ENCODE measurements at places on chromosomes 11 and 22.

GRCh38 chr11:60193687-60194433, 11.0 kb upstream of the MS4A6A start:
- DNase-seq, result peak; percentile 61

DNA sequence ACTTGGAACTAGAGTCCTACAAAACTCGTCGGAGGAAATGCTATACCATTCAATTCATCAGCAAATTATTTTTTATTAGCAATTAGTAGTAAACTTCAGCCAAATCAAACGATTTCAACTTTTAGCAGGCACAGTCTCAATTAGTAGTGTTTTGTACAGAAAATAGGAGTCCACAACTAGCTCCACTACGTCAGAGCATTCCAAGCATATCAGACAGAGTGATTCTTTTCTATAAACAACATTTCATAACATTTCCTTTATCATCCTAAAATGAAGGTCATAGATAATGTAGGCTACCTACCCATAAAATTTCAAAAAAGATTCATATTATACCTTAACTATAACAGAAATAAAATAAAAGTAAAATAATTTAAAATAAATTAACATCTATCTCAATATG, 169.9 kb downstream of the KIF18A start:
- DNase-seq, result no peak

GRCh38 chr11:66495401-66495854, 15.0 kb upstream of the BBS1 start:
- DNase-seq, result no peak

DNA sequence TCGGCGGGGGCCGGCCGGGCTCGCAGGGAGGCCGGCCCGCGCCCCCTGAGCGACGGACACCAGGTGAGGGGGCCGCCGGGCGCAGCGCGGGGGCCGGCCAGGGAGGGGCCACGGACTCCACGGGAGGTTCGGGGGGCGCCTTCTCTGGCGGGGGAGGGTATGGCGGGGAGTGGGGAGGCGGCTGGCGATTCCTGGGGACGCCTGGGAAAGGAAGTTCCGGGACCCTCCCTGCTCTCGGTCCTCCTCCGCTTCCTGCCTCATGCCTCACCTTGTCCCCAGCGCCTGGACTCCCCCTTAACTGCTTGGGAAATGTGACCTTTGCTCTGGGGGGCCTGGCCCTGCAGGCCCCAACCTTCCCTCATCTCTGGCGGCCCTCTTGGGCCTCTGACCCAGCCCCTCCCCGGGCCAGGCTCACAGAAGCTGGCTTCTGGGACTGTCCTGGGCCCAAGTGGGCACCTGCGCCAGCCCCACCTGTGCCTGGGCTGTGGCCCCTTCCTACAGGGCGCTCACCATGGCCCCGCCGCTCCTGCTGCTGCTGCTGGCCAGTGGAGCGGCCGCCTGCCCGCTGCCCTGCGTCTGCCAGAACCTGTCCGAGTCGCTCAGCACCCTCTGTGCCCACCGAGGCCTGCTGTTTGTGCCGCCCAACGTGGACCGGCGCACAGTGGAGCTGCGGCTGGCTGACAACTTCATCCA, 516 bp downstream of the LRFN4 start:
- no peak for DNase-seq

DNA sequence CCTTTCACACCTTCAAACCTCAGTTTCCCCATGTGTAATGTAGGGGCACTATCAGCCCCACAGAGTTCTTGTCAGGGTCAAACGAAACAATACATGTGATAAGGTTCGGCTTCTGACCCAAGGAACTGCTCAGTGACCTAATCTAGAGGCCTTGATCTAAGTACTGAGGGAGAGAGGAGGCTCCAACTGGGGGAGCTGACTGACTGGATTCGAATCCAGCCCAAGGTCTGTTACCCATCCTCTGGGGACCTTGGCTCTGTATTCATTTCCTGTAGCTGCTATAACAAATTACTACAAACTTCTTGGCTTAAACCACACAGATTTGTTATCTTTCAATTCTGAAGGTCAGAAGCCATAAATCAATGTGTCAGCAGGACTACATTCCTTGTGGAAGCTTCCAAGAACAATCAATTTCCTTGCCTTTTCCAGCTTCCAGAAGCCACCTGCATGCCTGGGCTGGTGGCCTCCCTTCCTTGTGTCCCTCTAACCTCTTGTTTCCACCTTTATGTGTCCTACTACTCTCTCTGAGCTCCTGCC, 10.7 kb upstream of the ANAPC15 start:
- no peak for DNase-seq

DNA sequence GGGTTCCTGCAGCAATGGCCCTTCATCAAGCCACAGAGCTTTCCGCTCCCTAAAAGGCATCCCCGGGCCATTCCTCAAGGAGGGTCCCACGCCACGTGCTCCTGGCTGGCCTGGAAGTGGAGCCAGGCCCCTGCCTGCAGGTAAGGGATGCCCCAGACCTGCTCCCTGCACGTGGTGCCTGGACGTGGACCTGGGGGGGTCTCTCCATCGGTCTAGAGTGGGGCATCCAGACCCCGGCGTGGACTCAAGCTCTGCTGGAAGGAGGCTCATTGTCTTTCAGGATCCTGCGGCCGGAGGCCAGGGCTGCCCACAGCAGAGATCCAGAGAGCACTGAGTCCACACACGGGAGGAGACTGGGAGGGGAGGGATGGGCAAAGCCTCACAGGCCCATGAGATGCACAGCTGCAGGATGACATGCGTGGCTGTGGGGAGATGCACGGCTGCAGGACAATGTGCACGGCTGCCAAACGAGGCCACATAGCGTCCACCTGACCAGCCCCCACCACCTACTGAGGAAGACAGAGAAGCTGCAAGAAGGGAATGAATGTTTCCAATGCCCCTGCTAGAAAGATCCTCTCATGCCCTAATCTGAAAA, 236.7 kb downstream of the BRD1 start:
- DNase-seq, result no peak

- DNase-seq, result no peak
These were observed 49.7 kb upstream of the SHISAL1 start for GRCh38 chr22:44362249-44363012.

GRCh38 chr22:38218661-38219622, 17.1 kb downstream of the MAFF start:
- peak; percentile 50 for DNase-seq

DNA sequence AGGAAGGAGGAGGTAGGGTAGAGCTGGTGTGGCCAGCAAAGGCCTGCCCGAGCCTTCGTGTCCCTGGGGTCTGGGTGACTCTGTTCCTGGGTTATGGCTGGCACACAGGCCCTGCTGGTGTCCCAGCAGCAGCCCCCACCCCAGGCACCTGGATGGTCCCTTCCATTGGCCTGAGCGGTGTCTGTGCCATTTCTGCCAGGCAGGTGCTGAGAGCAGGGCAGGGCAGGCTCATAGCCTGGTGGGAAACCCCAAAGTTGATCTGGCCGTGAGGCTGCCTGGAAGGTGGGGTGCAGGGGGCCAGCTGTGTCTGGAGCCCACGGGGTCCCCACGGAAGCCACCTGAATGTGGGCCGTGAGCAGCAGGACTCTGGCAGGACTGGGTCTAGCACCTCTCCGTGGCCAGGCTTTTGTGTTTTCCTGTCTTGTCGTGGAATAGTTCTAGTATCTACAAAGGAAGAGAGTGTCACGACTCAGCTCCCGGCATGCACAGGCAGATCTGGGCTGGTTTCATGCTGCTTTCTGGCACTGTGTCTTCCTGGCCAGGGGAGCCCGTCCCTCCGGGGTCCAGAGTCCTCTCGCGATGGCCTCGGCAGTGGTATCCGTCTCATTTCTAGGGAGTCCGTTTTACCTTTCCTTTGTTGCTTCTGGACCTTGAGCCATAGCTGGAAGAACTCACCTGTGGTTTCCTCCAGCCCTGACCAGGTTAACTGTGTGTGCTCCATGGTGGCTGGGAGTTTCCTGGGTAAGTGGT, 83.7 kb downstream of the KCNQ1 start:
- DNase-seq, result no peak

DNA sequence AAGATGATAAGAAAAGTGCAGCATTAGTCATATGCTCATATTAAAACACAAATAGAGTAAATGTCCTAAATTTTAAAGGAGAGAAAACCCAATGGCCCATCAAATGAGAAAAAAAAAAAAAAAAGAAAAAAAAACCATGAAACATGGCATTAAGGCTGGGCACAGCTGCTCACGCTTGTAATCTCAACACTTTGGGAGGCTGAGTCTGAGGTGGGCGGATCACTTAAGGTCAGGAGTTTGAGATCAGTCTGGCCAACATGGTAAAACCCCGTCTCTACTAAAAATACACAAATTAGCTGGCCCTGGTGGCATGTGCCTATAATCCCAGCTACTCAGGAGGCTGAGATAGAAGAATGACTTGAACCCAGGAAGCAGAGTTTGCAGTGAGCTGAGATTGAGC, 515.5 kb upstream of the ANO3 start:
- DNase-seq, result no peak

DNA sequence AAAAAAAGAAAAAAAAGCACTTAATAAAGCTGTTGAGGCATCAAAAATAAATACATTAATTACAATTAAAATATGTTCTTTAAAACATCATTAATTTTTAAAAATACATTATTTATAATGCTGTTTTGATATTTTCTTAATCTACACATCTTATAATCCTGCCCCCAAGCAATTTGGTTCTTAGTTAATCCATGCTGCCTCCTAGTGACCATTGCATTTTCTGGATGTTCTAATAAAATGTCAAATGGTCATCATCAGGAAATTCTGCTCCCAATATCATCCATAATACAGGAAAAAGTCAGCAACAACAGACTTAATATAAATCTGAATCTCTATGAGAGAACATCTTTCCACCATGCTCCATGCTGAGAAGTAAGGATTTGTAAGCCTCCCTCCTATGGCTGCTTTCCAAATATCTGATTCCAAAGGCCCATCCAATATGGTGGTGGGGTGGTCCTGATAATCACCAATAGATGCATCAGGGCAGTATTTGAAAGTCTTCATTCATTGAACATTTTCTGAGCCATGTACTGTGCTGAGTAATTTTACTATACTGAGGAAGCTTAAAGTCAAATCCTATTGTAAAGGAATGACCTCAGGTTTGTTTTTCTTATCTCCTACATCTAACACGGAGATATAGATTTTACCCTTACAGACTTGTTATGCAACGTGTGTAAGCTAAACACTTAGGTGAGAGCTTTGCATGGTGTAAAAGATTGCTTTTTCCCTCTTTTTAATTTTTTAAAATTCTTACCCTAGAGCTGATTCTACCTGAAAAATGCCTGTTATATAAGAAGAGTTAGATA, 124.7 kb upstream of the BMAL1 start:
- no peak for DNase-seq

- no peak for DNase-seq
These were observed 48.3 kb downstream of the QSER1 start for GRCh38 chr11:32940865-32941264.

DNA sequence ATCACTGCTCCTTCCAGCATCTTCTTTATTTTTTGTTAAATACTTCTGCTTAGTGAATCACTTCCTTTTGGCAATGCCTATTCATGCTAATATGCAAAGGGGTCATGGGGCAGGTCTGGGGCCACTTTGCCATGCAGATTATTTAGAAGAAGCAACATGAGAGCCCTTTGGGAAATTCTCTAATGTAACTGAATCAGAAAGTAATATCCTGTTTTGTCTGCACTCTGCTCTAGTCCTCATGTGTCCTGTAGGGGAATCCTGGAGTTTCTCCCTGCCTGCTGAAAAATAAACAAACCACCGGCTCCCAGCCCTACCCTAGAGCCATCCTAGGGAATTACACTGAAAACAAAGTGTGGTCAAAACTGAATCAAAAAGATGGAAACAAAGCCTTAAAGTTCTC, 176.5 kb upstream of the POU2AF2 start:
- no peak for DNase-seq

GRCh38 chr11:96015906-96016565, 92.1 kb upstream of the MTMR2 start:
- DNase-seq, result peak; percentile 45

GRCh38 chr22:32905400-32905799, 103.9 kb downstream of the TIMP3 start:
- DNase-seq, result no peak

GRCh38 chr11:16946477-16947282, 67.5 kb downstream of the PLEKHA7 start:
- no peak for DNase-seq

GRCh38 chr22:37330200-37331033, 48.1 kb downstream of the CYTH4 start:
- peak; percentile 59 for DNase-seq

GRCh38 chr11:31779374-31779791, 31.7 kb downstream of the PAX6 start:
- no peak for DNase-seq

DNA sequence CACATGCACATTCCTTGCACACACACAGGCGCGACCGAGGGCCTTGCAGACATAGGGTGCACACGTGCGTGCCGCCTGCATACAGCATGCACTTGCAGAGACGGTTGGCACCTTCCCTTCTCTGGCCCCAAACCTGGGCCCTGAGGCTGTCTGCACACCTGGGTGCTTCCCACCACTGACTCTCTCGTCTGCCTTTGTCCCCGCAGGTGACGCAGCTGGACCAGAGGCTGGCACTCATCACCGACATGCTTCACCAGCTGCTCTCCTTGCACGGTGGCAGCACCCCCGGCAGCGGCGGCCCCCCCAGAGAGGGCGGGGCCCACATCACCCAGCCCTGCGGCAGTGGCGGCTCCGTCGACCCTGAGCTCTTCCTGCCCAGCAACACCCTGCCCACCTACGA, 38.0 kb downstream of the CDKN1C start:
- no peak for DNase-seq

DNA sequence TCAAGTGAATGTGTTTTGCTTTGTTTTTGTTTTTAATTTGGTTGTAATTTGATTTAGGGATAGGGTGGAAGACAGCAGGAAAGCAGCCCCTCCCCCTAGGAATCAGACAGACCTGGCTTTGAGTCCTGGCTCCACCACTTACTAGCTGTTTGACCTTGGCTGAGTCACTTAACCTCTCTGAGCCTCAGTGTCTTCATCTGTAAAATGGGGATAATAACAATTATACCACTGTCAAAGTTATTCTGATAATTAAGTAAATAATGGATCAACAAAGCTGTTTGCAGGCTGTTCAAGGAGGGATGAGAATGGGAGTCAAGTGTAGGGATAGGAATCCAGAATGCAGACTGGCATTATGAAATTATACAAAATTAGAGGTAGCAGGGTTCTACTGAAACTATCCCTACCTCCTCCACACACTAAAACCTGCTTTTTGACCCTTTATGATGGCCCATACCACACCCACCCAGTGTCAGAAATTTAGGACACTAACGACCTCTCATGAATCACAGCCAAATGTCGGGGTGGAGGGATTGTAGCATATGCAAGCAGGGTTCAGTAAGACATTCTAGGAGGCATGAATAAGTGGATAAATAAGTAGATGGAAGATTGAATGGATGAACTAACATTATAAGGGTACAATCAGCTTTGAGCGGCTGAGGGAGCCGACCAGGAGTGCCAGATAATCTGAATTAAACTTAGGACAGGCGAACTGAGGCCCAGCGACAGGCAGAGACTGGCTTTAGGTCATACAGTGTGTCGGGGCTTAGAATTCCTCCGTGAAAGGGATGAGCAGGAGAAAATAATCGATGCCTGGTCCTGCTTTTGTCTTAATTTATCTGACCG, 974 bp downstream of the ANAPC15 start:
- DNase-seq, result no peak

DNA sequence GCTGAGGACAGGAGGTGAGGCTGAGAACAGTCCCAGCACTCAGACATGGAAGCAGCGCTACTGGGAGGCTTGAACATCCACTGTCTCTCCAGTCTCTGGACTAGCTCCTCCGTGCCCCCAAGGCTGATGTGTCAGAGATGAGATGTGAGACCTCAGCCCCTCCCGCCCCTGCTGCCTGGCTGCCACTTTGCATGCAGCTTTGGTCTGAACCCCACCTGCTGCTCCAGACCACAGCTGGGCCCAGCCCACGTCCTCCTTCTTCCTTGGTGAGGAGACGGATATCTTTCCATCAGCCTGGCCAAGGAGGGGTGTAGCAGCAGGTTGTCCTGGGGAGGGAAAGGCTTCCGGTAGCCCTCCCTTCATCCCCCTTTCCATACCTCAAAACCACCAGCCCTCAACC, 148.0 kb upstream of the B3GAT1 start:
- peak; percentile 10 for DNase-seq

Measured in activated CD4-positive, alpha-beta memory T cell treated with anti-CD3 and anti-CD28 coated beads, Interleukin-2, amount 10 ng/mL, durations not matched to agents 7 days and 5 days (primary cell).